CD4-positive, alpha-beta T cell treated with Interleukin-4 for 4 hours (primary cell): ENCODE measurements at places on chromosomes 1 and 21.

DNA sequence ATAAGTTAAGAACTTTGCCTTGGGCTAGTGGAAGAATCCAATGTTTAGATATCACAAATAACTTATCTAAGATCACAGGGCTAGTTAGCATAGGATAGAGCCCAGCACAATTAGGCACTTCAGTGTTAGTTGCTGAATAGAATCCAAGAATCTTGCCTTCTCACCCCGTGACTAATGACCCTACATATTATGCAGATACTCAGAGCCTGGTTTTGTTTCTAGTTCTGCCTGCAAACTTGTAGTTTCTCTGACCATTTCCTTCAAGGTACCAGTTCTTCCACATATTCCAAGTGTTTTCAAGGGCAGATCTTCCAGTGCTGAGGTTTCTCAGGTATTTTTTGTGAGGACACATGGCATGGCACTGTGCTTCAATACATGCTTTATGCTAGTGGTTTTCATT is 239.3 kb downstream of the KCNK2 start:
- DNase-seq: no peak

- DNase-seq: no peak
These were observed 8.8 kb downstream of the TMCC2 start for GRCh38 chr1:205236526-205236925.

DNA sequence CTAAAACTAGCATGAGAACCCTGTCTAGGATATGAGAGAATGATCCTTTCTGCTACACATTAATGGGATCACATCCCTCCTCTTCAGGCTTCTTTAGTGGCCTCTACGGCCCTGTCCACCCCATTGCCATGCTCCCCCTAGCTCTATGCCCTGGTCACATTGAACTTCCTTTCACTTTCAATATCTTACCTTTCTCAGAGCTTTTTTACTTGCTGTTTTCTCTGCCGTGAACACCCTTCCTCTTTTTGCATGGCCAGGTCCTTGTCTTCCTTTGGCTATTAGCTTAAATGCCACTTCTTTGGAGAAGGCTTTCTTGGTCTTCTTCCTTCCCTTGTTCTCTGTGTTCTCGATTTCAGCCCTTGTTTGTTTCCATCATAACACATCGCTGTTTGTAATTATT is 97.4 kb downstream of the GIPC2 start:
- DNase-seq: peak; percentile 6

GRCh38 chr1:175294179-175294756 is 101.7 kb upstream of the KIAA0040 start:
- no peak for DNase-seq

DNA sequence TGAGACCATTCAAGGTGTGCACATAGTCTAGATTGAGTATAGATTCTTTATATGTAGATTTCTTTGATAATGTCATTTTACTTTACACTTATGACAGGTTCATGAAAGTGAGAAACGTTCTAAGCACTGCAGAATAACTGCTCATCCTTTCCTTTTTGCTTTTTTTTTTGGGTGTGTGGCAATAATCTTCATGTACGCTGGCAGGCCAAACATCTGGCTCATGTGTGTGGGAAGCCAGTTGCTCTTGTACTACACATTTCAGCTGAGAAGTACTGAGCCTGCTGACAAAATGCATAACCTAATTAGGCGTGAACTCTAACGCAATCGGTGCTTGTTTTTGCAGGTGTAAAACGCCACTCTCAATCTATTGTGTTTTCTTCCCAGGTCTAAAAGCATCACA is 350.8 kb upstream of the KAZN start:
- no peak for DNase-seq

GRCh38 chr1:221583465-221583864 is 158.4 kb downstream of the DUSP10 start:
- DNase-seq: no peak

GRCh38 chr1:18341291-18342069 is 139.2 kb upstream of the KLHDC7A start:
- DNase-seq: no peak

GRCh38 chr1:228005511-228006033 is 1.2 kb upstream of the WNT3A start:
- DNase-seq: no peak

- DNase-seq: peak; percentile 89
These were observed 30.9 kb downstream of the PRDM2 start for GRCh38 chr1:13730751-13731482.

DNA sequence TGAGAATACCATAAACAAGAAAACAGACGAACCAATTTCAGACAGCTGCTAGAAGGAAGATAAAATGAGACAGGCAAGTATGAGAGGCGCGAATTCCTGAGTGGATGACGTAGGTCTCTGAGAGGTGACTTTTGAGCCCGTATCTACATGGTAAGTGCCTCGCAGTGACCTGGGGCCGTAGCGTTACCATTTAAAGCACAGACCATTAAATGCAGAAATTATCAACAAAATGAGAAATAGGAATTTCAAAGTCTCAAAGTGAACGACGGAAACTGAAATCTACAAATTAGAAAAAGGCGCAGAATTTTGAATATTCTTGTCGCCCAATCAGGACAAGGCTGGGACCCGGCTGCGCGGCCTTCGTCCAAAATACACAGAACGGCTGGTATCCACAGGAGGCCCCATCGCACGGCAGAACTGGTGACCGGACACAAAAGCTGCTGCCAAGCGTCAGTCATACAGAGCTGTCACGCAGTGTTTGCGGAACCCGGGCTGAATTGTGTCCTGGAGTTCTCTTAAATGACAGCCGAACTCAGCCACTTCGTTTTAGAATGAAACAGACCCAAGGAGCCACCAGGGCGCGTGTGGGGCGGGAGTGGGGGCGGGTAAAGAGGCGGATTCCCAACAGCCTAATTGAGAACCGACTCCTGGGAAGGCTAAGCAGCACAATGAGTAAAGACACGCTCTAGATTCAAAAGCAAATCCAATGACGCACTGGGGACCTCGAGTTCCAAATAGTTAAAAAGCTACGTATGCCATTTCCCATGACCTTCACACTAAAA is 13.8 kb upstream of the BOLA1 start:
- DNase-seq: peak; percentile 53

DNA sequence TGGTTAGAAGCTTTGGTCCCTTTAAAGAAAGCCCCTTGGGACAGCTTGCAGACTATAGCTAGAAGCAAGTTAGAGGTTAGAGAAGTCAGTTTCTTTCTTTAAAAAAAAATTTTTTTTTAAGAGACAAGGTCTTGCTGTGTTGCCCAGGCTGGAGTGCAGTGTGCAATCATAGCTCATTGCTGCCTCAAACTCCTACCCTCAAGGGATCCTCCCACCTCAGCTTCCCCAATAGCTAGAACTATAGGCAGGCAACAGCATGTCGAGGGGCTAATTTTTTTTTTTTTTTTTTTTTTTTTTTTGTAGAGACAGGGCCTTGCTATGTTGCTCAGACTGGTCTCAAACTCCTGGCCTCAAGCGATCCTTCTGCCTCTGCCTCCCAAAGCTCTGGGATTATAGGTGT is 44.2 kb upstream of the ZNF326 start:
- no peak for DNase-seq

DNA sequence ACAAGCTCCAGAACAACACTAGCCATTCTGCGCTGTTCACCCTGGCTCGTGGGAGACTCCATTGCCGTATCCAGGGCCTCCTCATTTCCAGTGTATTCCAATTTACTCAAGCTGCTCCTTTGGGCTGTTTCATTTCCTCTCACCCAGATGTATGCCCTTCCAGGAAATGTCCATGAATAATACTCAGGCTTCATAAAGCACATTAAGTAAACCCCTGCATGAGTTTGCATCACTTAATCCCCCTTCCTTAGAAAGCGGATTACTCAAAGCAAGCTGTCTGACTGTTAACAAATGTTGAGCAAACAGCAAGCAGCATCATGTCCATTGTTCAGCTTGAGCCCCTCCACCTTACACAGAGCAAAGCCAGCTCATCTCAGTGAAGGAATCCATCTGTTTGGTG is 403.6 kb upstream of the PBX1 start:
- DNase-seq: no peak

- DNase-seq: no peak
These were observed 21.4 kb downstream of the SMG7 start for GRCh38 chr1:183493540-183494245.

GRCh38 chr1:15513919-15514318 is 10.1 kb downstream of the CASP9 start:
- DNase-seq: no peak

DNA sequence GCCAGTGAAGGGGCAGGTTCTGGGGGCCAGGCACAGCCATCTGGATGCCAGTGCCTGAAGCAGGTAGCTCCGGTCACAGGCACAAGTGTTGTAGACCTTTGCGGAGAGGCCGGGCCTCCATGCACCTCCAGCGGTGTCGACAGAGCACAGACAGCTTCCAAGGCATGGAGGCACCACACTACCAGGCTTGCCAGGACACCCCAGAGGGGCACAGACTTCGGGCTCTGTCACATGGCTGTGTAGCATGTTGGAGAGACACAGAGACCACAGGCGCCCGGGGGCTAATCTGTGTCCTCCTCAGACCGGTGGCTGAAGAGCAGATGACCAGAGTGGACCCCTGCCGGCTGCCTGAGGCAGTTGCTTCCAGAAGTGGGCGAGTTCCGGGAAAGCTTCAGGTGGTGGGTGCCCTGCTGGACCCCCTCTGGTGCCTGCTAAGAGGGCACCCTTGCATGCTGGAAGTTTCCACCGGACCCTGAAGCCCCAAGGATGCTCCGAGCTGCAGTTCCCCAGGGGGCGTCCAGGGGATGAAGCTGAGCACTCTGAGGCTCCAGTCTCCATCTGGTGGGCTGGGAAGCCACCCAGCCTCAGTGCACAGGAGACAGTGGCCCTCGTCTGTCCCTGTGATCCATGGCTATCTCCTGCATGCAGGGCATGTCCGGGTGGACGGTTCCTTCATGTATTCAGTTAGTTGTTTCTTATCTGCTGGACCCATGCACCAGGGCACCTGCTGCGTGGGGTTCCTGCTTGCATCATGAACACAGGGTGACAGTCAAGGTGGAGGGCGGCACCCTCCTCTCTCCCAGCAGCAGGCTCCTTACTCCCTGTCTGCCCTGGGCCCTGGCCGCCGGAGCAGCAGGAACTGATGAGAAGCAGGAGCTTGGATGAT is 82.4 kb downstream of the OBSCN start:
- DNase-seq: no peak

GRCh38 chr1:61670445-61670844 is 54.5 kb downstream of the TM2D1 start:
- DNase-seq: no peak

- DNase-seq: peak; percentile 63
These were observed 3.0 kb downstream of the ITLN2 start for GRCh38 chr1:160951443-160952128.

DNA sequence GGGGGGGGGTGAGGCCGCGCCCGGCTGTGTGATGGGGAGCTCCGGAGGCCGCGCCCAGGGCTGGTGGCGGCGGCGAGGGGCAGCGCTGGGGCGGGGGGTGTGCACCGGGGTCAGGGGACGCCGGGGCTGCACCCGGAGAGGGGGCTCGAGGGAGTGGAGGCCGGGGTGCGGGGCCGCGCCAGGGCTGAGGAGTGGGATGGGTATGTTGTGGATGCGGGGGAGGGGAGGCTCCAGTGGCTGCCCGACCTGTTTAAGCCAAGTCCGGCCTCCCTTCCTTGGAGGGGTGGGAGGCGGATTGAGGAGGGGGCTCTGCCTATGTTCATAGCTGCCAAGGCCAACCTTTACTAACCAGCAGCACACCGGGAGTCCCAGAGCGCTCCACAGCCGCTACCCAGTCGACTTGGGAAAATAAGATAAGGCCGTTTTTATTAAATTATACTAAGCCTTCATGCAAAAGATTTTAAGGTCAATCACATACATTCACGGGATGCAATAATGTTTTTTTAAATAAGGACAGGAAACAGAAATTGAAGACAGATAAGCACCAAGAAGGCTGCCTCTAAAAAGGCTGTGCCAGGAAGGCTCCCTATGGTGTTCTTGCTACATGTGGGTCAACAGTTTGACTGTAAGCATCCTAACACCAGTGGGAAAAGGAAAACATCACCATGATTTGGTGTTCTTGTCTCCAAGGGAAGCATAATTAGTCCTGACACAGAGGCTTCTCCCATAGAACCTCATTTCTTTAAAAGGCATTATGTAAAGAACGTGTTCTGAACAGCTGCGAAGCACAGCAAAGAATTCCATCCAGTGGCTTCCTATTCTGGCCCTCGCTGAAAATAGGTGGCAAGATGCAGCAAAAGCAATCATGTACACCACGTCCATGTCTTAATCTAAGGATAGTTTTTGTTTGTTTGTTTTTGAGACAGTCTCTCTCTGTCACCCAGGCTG is 626 bp upstream of the HLCS start:
- DNase-seq: no peak

DNA sequence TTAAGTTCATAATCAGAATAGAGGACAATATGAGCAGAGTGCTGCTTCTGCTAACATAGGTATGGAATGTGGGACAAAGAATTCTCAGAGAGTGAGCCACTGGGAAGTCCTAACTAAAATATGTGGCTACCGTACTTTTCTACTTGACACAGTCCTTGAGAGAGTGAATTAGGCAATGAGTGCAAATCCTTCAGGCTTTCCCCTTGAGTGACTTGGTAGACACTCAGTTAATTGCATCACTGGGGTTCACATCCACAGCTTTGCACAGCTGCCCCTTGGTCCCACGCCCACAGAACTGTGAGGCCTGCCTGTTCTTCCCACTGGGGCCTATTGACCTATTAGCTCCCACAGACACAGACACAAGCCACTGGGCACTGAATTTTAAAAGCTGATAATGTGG is 40.5 kb upstream of the PAXBP1 start:
- DNase-seq: no peak

GRCh38 chr1:214476986-214477870 is 74.2 kb downstream of the PTPN14 start:
- DNase-seq: no peak

GRCh38 chr1:215543191-215543606 is 23.9 kb upstream of the KCTD3 start:
- DNase-seq: no peak

DNA sequence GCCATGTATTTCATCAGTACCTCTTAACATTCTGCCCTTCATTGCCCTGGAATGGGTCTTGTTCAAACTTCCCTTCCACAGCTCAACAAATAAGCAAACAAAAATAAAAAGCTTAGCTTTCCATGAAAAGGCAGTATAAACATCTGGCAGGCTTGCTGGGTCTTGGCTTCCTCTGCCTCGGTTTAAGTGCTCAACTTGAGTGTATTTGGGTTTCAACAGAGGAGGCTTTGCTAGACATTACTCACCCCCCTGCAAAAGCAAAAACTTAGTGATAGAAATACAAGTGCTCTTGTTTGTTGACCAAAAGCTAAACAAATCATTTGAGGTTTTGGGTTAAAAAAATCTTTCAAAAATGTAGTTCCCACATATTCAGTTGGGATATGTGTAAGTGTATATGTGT is 518.5 kb downstream of the PLPP3 start:
- DNase-seq: no peak

- DNase-seq: no peak
These were observed 146.2 kb downstream of the C1orf21 start for GRCh38 chr1:184533049-184533448.

- no peak for DNase-seq
These were observed 22.2 kb upstream of the ZNF678 start for GRCh38 chr1:227541129-227541528.
